CD4-positive, alpha-beta T cell treated with Interleukin-2 at 100 ng/mL for 4 hours (primary cell): ENCODE measurements at places on chromosomes 4 and X.

GRCh38 chrX:118726887-118727685 is at the start of gene IL13RA1:
Gene IL13RA1, plus strand, starts transcription at chrX:118727606. Its CDS starts 33 bp downstream, at chrX:118727639.
- DNase-seq: no peak

- no peak for DNase-seq
These were observed 34.9 kb downstream of the ELF2 start for GRCh38 chr4:139142087-139142486.

GRCh38 chrX:42176789-42177188 is 253.4 kb upstream of the CASK start:
- DNase-seq: no peak

GRCh38 chrX:51894697-51895336 is 1.4 kb downstream of the MAGED1 start:
- DNase-seq: no peak

DNA sequence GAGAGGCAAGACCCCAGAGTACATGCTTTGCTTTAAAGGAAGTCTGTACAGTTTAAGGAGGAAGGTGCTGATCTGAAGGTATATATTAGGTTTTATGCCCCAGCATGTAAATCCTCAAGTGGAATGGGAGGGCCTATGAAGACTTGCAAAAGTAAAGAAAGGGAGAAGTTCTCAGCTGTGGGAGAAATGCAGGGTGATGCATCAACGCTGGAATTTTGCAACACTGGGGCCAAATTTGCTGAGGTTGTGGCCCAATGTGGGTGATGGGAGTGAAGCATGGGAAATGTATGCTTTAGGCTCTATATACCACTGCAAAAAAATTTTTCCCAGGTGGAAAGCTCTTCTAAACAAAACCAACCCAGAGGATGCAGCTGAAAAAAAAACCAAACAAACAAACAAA is 33.8 kb upstream of the GPR174 start:
- no peak for DNase-seq

- no peak for DNase-seq
These were observed 2.4 kb upstream of the EGF start for GRCh38 chr4:109910256-109910655.

DNA sequence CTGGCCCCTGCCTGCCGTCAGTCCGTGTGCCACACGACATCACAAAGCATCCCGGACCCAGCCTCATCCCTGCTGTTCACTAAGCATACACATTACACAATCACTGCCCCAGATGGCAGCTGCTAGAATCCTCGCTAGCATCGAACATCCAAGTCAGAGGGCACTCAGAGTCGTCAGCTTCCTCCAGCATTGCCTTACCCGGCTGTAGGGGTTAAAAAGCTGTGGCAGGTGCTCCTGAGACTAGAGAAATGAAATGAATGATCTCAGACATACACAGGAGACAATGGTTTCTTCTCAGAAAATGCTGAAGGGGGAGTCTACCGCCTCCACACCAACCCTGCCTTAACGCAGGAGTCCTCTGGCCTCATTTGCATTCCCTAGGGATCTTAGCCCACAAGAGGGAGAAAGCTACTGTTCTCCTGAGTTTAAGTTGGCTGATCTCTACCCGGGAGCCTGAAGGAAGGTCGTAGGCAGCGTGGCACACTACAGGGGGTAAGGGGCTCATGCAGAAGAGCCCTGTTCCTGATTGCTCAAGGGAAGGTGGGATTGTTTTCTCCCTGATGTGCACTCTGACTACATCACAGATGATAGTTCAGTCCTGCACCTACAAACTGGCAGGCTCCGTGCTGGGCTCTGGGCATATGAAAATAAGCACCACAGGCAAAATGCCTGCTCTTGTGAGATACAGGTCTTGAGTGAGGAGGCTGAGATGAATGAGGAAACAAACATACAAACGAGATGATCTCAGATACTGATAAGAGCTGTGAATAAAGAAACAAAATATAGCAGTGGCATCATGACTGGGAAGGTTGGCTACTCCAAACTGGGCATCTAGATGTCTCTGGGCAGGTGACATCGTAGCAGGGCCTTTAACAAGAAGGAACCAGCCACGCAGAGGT is 2.6 kb upstream of the KIAA0232 start:
- DNase-seq: no peak

DNA sequence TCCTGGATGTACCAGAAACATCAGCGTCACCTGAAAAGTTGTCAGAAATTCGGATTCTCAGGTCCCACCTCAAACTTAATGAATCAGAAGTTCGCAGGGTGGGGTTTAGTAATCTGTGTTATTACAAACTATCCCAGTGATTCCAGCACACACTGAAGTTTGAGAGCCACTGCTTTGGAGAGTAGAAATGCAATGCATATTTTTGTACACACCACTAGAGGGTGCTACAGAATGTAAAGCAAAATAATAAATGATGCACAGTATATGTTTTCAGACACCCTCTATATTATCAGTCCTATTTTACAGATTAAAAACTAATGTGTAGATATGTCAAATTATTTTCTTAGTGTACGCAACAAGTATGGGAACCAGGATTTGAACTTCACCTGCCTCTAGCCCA is 2.4 kb upstream of the MORF4L2 start:
- DNase-seq: peak; percentile 33

GRCh38 chr4:125486351-125486750 is 171.6 kb downstream of the FAT4 start:
- no peak for DNase-seq

DNA sequence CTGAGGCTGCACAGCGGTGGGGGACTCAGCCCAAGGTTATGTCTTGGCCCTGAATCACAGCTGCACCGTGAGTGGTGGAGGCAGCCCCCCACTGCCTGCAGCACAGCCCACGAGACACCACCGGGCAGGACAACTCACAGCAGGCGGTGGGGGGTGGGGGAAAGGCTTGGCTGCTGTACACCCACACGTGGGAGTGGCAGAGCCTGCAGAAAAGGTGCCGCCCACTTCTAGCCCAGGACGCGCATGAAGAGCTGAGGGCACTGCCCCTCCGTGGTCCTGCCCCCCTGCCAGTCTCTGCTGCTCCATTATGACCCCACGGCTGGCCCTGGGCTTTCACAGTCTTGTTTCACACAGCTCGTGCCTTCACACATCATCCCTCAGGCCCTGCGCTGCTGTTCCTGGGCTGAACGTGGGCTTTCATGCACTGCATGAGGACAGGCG is 40.8 kb downstream of the FGFRL1 start:
- no peak for DNase-seq

GRCh38 chr4:95835672-95836071 is 4.2 kb upstream of the PDHA2 start:
- no peak for DNase-seq

DNA sequence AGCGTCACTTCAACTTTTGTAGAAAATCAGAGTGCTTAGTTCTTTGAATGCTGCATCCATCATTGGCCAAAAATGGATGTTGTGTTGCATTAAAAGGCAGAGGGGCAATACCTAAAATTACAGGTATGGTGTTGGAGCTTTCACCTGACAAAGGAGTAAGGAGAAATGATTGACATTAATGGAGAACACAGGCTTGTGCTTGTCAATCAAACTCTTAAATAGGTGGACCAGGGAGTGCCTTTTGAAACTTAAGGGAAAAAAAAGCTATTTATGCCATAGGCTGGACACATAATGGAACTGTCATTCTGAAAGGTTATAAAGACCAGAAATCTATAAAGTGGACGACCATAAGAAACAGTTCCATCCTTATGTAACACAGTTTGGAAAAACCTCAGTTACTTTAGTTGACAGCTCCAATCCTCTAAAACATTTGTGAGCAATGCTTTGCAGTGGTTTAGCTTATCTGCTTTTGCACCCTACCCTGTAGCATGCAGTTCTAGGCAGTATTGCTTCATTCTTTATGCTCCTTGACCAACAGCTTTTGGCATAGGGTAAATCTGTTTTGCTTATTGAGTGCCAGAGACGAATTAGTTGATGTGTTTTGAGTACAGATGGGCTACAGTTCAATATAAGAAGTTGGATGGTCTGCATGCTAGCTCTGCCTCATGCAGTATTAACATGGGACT is 2.4 kb downstream of the HADH start:
- DNase-seq: no peak

GRCh38 chr4:182881914-182882313 is 35.3 kb downstream of the DCTD start:
- DNase-seq: no peak

GRCh38 chr4:157423526-157424020 is 203.0 kb downstream of the GRIA2 start:
- DNase-seq: no peak

GRCh38 chrX:110563282-110563681 is 204.6 kb downstream of the RTL9 start:
- no peak for DNase-seq

DNA sequence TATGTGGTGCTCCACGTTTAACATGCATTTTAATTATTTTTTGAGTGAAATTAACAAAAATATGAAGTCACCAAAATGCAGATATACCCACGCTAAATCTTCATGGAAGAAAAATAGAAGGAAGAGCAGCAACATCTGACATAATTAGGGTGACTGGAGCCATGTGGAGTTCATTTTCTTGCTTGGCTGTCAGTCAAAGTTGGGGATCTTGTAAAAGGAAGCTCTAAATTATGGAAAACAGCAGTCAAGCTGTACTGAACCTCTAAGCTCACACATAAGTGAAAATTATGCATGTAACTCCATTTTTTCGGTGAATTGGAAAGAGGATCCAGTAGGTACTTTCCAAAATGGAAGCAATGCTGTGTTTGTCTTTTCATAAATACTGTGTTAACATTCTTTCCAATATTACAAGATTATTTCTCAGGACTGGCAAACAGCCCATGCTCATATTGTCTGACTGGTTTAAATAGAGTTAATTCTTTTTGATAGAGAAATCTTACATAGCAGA is 9.7 kb upstream of the PDGFC start:
- no peak for DNase-seq

GRCh38 chrX:41491267-41492004 is 44.3 kb downstream of the NYX start:
- no peak for DNase-seq

GRCh38 chr4:108384544-108384943 is 215.8 kb upstream of the LEF1 start:
- DNase-seq: no peak

- no peak for DNase-seq
These were observed 1.6 kb upstream of the ATP6AP2 start for GRCh38 chrX:40579141-40579540.

- no peak for DNase-seq
These were observed 163.9 kb downstream of the HS3ST1 start for GRCh38 chr4:11264841-11265240.

DNA sequence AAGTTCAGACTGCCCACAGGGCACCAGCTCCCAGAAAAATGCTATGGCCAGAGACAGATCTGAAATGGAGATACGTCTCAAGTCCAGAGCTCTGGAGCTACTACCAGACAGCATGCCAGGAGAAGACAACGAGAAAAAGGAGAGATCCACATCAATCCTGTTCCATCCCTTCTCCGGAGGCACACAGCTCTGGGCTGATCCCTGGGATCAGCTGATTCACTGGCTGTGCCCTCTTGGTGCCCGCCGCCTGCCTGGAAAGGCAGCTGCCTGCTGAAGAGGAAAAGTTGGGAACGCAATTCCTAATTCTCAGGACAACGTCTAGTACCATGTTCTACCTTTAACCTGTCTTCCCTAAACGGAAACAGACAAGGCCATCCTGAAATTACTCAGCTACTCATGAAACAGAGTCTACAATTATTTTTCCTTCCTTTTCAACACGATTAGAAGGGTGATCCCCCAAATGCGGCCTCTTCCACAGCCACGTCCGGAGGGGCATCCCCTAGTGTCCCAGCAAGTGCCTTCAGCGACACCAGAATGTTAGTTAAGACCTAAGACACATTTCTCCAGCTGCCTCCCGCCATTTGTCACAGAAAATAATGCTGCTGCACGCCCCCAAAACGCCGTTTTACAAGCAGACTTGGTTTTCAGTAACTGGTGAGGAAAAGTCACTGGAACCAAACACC is 2.4 kb downstream of the ZFYVE28 start:
- DNase-seq: no peak

- DNase-seq: no peak
These were observed 7.1 kb downstream of the SLC25A31 start for GRCh38 chr4:127737295-127737694.

GRCh38 chrX:49037883-49038475 is 5.2 kb downstream of the TFE3 start:
- no peak for DNase-seq

GRCh38 chr4:3254302-3255131 is 5.6 kb downstream of the MSANTD1 start:
- no peak for DNase-seq

DNA sequence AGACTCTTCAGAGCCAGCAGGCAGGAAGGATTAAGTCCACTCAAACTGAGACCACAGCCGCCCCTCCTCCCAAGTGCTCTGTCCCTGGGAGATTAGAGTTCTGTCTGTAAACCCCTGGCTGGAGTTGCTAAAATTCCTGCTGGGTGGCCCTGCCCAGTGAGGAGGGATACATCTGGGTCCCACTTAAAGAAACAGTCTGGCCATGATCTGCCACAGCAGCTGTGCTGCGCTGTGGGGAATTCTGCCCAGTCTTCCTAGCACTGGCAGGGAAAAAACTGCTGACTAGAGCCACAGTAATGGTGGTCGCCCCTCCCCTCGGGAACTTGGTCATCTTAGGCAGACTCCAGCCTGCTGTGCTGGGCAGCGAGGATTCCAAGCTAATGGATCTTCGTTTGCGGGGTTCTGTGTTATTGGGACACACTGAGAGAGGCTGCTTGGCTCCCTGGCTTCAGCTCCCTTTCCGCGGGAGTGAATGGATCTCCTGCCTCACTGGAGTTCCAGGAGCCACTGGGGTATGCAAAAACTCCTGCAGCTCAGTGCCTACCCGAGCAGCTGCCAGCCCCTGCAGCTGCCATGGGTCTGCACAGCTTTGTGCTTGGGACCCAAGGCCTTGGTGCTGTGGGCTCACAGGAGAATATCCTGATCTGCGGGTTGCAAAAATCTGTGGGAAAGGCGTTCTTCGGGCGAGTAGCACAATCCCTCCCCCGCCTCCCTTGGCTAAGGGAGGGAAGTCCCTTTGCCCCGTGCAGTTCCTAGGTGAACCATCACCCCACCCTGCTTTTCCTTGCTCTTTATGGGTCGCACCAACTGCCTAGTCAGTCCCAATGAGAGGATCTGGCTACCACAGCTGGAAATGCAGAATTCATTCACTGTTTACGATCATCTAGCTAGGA is 15.7 kb downstream of the ZXDB start:
- DNase-seq: no peak

DNA sequence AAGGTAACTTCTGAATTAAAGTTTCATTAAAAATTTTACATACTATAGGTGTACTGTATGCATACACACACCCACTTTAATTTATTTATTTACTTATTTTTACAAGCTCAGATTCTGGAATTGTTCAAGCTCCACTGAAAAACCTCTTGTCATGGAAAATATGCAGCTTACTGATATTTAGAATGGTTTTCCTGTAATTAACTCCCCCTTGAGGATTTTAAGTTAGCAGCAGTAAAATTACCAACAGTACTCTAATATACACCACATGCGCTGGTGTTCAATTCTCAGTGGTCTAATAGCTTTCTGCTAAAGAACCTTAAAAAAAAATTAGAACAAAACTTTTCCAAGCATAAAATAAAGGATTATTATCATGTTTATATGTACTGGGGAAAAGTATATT is 12.0 kb downstream of the MAB21L2 start:
- DNase-seq: no peak
